ENCODE measurements at places on chromosomes 6 and 20. TPM values are rescaled to one million over a fixed set of nuclear protein-coding genes. Genes with fewer than 3 reads are reported as not detected.
A peak's percentile ranks its signal among the peaks of the same experiment; 100 is the strongest.

- DNase-seq: no peak
- H3K4me3 ChIP-seq: no peak overlapping the region
- H3K4me1 ChIP-seq: no peaks in the 10 kb centered on the region
These were observed 483.2 kb downstream of the QKI start for GRCh38 chr6:163897669-163898068.

- no peaks in the 10 kb centered on the region for H3K36me3 ChIP-seq
- H3K4me3 ChIP-seq: no peak overlapping the region
- DNase-seq: no peak
- no peak overlapping the region for H3K27ac ChIP-seq
- H3K4me1 ChIP-seq: no peaks in the 10 kb centered on the region
These were observed 101.5 kb upstream of the BACH2 start for GRCh38 chr6:90397929-90398674.

DNA sequence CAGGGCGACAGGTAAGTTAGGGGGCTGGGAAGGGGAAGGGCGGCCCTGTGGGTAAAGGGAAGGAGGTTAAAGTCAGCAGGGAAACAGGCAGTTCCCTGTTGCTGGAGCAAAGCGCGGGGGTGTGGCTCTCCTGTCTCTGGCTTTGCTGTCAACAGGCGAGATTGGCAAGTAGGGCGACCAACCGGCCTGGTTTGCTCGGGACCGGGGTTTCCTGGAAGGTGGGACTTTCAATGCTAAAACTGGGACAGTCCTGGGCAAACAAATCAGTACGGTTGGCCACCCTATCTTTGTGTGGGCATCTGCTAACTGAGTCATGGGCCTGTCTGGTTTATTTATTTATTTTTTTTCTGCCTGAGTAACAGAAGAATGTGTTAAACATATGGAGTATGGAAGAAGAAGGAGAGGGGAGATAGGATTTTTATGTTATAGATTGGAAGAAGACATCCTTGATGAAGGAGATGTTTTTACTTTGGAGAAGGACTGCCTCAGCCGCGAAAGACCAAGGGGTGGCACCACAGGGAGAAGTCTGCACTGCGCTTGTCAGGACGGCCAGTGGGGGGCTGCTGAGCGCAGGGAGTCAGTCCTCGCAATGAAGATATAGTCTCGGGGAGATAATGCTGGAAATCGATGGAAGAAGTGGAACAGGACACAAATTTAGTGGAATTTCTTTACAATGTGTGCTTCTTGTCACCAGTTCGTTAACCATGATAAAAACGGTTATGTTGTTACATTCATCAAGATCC, 43.4 kb upstream of the ESR1 start:
- H3K4me1 ChIP-seq: peaks cover 6% of the 10 kb centered on the region
- peak overlapping the region; percentile 44 for H3K4me3 ChIP-seq
- DNase-seq: peak; percentile 95
- peak overlapping the region; percentile 58 for H3K27ac ChIP-seq

GRCh38 chr6:35158520-35158919, 17.4 kb upstream of the TCP11 start:
- no peak overlapping the region for H3K4me3 ChIP-seq
- DNase-seq: no peak
- peak overlapping the region; percentile 35 for H3K27ac ChIP-seq
- H3K36me3 ChIP-seq: no peaks in the 10 kb centered on the region
- H3K4me1 ChIP-seq: no peaks in the 10 kb centered on the region

SLCO4A1 gene
- total RNA-seq: 160 TPM

DNA sequence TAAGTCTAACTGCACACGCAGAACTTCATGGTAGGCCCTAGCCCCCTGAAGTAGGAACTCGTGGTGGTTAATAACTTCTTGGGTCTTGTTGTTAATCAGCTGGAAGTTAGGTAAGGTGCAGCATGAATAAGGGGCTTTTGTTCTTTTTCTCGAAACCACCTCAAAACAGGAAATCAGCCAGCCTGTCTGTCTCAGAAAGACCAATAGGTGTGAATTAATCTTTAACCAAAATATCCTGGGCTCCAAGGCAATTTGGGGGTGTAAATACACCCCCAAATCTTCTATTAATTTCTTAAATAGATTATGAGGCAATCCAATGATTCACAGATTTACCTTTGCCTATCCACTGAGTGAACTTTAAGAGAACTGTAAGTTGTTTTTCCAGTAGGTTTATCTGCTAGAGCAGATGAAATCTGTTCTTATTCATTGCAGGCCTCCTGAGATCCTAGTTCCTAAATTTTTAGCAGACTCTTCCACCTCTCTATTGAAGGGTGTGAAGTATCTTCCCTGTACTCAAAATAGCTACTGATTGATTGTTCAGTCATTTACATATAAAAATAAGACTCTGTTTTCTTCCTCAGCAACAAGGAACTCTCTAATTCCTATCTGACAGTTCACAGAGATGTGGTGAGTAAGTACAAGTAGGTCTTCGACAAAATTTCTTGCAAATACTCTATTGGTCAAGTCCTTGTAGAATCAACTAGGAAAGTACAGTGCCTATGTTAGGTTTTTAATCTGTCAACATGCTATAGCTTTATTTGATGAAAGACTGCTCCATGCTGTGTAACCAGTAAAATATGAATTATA, 427.1 kb upstream of the NOX3 start:
- no peaks in the 10 kb centered on the region for H3K4me1 ChIP-seq
- no peaks in the 10 kb centered on the region for H3K27me3 ChIP-seq
- H3K4me3 ChIP-seq: no peak overlapping the region
- DNase-seq: no peak

DNA sequence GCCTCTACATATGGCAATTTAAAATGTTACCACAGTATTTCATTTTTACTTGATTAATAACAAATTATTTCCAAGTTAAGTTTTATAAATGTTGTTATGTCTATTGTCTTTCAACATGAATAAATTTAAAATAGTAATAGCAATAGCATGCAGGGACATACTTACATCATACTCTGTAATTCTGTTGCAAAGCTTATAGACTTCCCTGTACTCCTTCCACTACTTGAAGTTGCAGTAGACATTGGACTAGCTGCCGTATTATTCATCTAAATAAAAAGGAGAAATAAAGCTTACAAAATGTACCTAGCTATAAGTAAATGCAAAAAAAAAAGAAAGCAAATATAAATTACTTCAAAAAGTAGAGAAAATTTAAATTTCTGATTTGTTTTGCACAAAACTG, 12.7 kb downstream of the SUPT3H start:
- DNase-seq: no peak
- no peak overlapping the region for H3K27ac ChIP-seq
- no peaks in the 10 kb centered on the region for H3K27me3 ChIP-seq
- H3K36me3 ChIP-seq: no peaks in the 10 kb centered on the region
- H3K4me3 ChIP-seq: no peak overlapping the region

GRCh38 chr20:36856691-36857635, 19.0 kb upstream of the TLDC2 start:
- peak overlapping the region; percentile 93 for H3K27ac ChIP-seq
- H3K36me3 ChIP-seq: no peaks in the 10 kb centered on the region
- H3K27me3 ChIP-seq: no peaks in the 10 kb centered on the region
- no peak overlapping the region for H3K4me3 ChIP-seq
- DNase-seq: no peak

LY6G6D gene
- total RNA-seq: not detected

- H3K27me3 ChIP-seq: no peaks in the 10 kb centered on the region
- H3K27ac ChIP-seq: peak overlapping the region; percentile 98
- no peak overlapping the region for H3K4me3 ChIP-seq
- DNase-seq: peak; percentile 92
These were observed 28.8 kb upstream of the TLDC2 start for GRCh38 chr20:36847009-36847709.

DNA sequence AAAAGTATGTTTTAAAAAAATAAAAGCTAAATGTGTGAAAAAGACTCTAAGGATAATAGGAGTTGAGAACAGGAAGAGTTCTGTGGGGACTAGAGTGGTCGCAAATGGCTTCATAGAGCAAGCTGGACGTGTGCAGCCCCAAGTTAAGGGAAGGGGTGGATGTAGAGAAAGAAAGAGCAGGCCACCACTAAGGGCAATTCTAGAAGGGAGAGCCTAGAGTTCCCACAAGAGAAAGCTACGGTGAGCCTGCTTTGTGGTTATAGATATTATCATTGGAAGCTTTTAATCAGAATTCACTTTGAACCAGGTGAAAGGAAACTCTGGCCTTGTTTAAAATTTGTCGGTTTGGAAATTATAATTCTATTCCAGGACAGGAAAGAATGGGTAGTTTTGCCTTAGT, 101.6 kb downstream of the HIVEP2 start:
- no peaks in the 10 kb centered on the region for H3K36me3 ChIP-seq
- DNase-seq: no peak
- H3K4me3 ChIP-seq: no peak overlapping the region
- no peaks in the 10 kb centered on the region for H3K27me3 ChIP-seq
